ENCODE measurements at places on chromosomes 12 and 14.

GRCh38 chr12:92124689-92125029 lies 21.0 kb downstream of the BTG1 start:
- DNase-seq: no peak

DNA sequence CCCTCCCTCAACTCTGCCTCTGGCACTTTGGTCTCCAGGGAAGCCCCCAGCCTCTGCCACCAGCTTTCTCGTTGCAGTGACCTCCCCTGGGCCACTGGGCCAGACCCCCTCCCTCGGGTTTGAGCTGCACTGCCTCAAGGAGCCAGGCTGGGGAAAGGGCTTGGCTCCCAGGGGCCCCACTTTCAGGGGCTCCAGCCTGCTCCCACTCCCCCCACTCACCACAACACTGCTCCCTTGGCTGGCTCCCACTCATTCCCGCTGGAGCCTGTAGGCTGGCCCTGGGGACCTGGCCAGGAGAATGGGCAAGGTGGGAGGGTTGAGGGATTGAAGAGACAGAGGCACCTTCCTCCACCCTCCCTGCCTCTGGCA lies 19.3 kb upstream of the KIF26A start:
- DNase-seq: no peak

GRCh38 chr12:43336962-43337555 lies 214.9 kb downstream of the ADAMTS20 start:
- DNase-seq: no peak

- DNase-seq: no peak
These were observed 68.1 kb downstream of the ITPK1 start for GRCh38 chr14:93047661-93048060.

Data from stimulated activated naive CD8-positive, alpha-beta T cell treated with anti-CD3 and anti-CD28 coated beads, Interleukin-15, amount 100 ng/mL, for 72 hours (primary cell).